Stimulated activated CD4-positive, alpha-beta T cell treated with anti-CD3 and anti-CD28 coated beads, Interleukin-1b, Interleukin-23, amount 100 ng/mL, for 24 hours (primary cell): ENCODE measurements at places on chromosomes 2 and 18.

- no peak for DNase-seq
Measured at GRCh38 chr2:214180071-214180470, 230.8 kb upstream of the VWC2L start.

DNA sequence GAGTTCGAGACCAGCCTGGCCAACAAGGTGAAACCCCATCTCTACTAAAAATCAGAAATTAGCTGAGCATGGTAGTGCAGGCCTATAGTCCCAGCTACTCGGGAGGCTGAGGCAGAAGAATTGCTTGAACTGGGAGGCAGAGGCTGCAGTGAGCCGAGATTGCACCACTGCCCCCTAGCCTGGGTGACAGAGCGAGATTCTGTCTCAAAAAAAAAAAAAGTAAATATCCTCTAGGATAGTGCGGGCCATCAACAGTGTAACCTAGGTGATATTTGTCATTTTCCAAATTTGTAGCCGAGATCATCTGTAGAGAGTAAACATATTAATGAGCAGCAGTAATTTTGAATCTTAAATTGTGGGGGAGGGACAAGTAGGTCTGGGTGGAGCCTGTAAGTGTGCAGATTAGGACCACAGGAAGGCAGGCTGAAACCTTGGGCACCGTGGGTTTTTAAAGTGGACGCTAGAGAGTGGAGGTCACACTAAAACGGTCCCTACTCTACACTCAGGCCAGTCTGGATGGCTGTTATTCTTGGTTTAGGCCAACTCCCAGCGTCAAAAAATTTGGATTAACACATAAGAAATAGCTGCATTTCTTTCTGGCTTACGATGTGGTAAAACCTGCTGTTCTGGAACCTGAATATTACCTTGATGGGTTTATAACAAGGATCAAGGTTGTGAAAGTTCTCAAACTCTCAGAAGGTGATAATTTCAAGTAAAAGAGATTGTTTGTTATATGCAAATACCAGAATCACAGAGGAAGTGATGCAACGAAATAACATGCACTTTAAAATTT lies 22.7 kb upstream of the TET3 start:
- DNase-seq = no peak

GRCh38 chr2:109636317-109636716 lies 22.2 kb downstream of the SOWAHC start:
- no peak for DNase-seq

DNA sequence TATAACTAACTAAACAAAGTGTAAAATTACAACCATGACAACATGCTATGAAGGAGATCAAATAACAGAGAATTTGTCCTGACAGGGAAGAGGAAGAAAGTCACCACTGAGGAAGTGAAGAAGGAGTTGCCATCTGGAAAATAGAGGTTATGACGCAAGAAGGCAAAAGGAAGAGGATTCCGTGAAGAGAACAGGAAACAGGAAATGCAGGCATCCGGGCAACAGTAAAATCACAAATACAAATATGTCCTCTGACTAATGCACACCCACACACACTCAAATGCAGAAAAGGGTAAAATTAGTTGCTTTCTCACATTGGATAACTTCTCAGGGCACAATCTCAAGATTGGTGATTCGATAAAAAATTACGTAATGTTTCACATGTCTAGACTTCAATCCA lies 278.4 kb downstream of the TMX3 start:
- DNase-seq = no peak

GRCh38 chr2:26510344-26510973 lies 32.5 kb upstream of the OTOF start:
- no peak for DNase-seq

GRCh38 chr2:196383799-196384198 lies 212.4 kb upstream of the STK17B start:
- DNase-seq = no peak

- DNase-seq = no peak
Measured at GRCh38 chr2:231905026-231905425, 21.2 kb downstream of the NPPC start.

DNA sequence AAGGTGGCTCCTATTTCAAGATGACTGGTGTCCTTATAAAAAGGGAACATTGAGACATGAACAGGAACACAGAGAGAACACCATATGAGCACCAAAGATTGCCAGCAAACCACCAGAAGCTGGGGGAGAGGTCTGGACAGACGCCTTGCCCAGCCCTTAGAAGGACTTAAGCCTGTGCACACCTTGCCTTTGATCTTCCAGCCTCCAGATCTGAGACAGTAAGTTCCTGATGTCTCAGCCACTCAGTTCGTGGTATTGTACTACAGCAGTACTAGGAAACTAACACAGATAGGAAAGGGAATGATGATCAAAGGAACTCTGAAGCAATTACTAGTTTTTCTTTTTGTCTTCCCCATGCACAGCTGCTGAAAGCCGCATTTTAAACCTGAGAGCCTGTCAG lies 137.3 kb upstream of the FHL2 start:
- no peak for DNase-seq

- DNase-seq = no peak
Measured at GRCh38 chr2:60973705-60974104, 43.8 kb upstream of the PEX13 start.

- no peak for DNase-seq
Measured at GRCh38 chr2:223980803-223981202, 23.5 kb downstream of the MRPL44 start.

DNA sequence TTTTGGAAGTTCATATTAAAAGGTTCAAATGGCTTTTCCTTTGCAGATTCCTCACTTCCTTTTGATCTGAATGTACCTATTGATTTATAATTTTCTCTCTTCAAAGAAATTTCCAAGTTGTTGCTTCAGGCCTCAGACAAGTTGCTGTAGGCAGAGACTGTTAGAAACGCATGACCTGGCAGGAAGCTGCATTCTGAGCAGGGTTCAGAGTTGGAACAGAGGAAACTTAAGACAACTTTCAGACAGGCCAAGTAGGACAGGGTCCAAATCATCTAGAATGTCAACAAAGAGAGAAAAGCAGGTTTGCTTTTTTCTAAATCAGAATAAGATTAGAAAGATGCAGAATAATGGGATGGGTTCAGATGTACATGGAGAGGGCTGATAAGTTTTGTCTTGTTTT lies 416.3 kb downstream of the LRP1B start:
- no peak for DNase-seq

- DNase-seq = no peak
Measured at GRCh38 chr2:18804536-18804935, 215.2 kb upstream of the NT5C1B start.

GRCh38 chr18:7470101-7470500 lies 97.0 kb upstream of the PTPRM start:
- no peak for DNase-seq

- no peak for DNase-seq
Measured at GRCh38 chr18:12287684-12288402, 20.2 kb upstream of the TUBB6 start.

DNA sequence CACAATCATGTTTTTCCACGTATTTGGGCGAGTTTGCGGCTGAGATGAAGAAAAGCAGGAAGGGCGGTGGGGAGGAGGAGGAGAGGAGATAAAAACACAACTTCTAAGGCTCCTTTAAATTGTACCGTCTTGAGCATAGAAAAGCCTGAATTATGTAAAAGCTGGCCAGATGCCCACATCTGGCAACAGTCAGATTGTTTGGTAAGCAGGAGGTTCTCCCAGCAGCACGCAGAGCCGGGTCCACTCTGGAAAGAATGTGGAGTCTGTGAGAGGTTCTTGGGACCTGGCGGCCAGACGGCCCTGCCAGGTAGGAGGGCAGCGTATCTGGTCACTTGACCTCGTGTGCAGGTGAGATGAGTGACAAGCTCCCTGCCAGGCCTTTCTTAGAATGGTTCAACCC lies 215.3 kb upstream of the APCDD1 start:
- DNase-seq = no peak

DNA sequence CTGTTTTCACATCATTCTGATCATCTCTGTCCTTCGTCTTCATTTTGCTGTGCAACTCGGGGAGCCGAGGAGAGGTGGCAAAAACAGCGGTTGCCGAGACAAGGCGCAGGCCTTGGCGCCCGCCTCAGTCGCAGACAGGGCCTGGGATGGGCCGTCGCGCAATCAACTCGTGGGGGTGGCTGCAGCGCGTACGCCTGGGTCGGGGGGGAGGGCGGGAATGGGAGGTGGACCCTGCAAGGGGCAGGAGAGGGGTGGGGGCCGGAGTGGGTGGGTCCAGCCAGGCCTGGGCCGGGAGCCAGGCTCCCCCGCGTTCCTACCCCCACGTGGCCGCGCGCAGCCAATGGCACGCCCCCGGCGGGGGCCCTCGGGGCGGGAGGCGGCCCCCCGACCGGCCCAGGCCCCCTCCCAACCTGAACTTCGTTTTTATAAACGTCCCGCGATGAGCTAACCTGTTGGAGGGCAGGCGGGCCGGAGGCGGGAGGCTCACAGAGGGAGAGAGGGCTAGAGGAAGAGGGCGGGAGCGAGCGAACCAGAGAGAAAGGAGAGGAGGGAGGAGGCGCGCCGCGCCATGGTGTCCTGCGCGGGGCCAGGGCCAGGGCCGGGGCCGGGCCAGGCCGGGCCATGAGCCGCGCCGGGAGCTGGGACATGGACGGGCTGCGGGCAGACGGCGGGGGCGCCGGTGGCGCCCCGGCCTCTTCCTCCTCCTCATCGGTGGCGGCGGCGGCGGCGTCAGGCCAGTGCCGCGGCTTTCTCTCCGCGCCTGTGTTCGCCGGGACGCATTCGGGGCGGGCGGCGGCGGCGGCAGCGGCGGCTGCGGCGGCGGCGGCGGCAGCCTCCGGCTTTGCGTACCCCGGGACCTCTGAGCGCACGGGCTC lies at the start of gene HOXD13:
TSS of gene HOXD13 (plus strand) at position 452 of the 875 bp plus-strand sequence. CDS start at position 622, 170 bp downstream.
- no peak for DNase-seq

DNA sequence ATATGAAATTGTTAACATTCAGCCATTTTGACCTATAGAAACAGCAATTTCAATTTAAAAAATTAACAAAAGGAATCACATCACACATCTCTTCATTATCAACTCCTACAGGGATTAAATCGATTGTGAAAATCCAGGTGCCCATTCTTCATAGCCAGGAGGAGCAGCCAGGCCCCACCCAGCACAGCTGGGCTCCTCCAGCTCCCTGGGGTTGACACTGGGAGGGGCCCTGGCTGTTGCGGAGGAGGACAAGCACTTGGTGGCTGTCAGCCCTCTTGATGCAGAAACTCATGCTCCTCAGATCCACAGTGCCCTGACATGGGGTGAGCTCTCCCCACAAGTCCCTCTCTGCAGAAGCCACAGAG lies 99.8 kb downstream of the FAM210A start:
- DNase-seq = no peak

- no peak for DNase-seq
Measured at GRCh38 chr18:54880395-54881105, 52.3 kb downstream of the RAB27B start.

GRCh38 chr2:136104977-136105376 lies 13.0 kb downstream of the CXCR4 start:
- no peak for DNase-seq
